WTC11 (cell line): ENCODE measurements at places on chromosomes 12 and 14. TPM values are rescaled to one million over a fixed set of nuclear protein-coding genes. Genes with fewer than 3 reads are reported as not detected.
A peak's percentile ranks its signal among the peaks of the same experiment; 100 is the strongest.

GRCh38 chr14:21072781-21073339 lies 2.8 kb downstream of the ARHGEF40 start:
- H3K36me3 ChIP-seq, result peaks cover 40% of the 10 kb centered on the region
- peaks cover 24% of the 10 kb centered on the region for H3K4me1 ChIP-seq
- no peak for DNase-seq
- no peak overlapping the region for H3K27ac ChIP-seq
- H3K27me3 ChIP-seq, result no peaks in the 10 kb centered on the region

DNA sequence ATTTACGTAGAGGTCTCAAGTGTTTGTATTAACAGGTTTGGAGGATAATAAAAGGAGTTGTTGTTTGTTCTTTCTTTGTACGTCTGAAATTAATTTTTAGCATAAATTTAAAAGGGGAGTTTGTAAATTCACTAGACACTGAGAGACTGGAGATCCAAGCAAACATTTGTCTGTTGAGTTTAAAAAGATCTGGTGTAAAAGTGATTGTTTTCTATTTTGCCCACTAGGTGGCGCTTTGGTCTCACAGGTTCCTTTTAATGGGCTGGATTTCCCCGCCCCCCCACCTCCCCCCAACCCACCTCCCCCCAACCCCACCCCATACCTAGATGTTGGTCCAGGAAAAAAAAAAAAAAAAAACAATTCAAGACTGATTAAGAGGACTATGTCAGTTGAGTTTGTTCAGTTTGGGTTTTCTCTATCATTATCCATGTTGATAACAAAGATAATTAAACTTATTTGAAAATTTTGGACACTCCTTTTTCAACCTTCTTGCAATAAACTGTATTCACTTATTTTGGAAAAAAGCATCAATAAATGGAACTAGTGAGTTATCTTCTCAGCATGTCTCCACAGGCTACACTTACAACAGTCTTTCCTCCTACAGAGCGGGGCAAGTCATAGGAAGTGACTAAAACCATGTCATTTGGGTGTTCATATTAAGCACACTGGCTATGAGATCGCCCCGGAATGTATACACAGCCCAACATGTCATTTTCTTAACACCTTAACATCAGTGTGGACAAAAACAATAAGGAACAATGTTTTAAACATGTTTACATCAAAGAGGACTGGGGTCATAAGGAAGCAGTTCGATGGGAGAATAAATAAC lies 841.1 kb downstream of the NRXN3 start:
- no peak overlapping the region for H3K27ac ChIP-seq
- no peaks in the 10 kb centered on the region for H3K4me1 ChIP-seq
- H3K27me3 ChIP-seq, result peaks cover 3% of the 10 kb centered on the region; the same call in 1 of the 2 replicates
- H3K36me3 ChIP-seq, result no peaks in the 10 kb centered on the region

- DNase-seq, result no peak
- H3K36me3 ChIP-seq, result no peaks in the 10 kb centered on the region
- no peak overlapping the region for H3K4me3 ChIP-seq
Measured at GRCh38 chr12:115137812-115138521, 454.0 kb upstream of the TBX3 start.

The IQSEC3 gene
- 1.7 to 2.6 TPM (median 2.2 TPM) in 3 replicates for total RNA-seq

DNA sequence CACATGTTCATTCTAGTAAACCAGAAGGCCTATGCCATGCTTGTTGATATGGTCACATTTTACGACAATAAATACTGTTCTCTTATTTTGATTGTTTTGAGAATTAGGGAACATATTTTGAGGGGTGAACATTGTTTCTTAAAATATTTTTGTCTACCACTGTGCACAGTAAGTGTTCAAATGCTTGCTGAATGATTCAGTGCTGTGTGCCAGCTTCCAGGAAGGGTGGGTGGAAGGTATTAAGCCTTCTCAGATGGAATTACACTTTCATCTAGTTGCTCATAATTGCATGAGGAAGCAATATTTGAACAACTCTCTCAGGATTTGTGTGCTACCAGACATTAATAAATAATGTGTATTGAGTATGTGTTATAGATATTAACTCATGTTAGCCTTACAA lies 15.5 kb upstream of the TMX1 start:
- H3K27me3 ChIP-seq, result no peaks in the 10 kb centered on the region
- peaks cover 27% of the 10 kb centered on the region for H3K36me3 ChIP-seq
- H3K27ac ChIP-seq, result no peak overlapping the region
- DNase-seq, result no peak

DNA sequence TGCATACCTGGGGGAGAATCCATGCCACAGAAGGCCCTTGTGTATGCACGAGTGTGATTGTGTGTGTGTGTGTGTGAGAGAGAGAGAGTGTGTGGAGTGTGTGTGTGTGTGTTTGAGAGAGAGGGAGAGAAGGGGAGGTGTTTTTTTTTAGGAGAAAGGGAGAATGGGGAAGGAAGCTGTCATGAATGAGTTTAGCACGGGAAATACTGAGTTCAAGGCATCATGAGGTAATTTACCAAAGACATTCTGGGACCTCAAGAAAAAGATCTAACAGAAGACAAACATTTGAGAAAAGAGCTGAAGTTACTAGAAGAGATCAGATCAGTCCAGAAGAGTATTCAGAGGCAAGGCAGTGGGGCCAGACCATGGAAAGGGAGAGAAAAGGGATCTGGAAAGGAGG lies 157.1 kb downstream of the TTC7B start:
- H3K27me3 ChIP-seq, result no peaks in the 10 kb centered on the region; the same call in 1 of the 2 replicates
- peaks cover 39% of the 10 kb centered on the region for H3K4me1 ChIP-seq
- no peak for DNase-seq
- H3K36me3 ChIP-seq, result no peaks in the 10 kb centered on the region
- H3K4me3 ChIP-seq, result no peak overlapping the region

The MDGA2 gene
- 1.8 to 4.9 TPM (median 2.1 TPM) in 3 replicates for total RNA-seq

The RAD9B gene
- total RNA-seq, result 0.09 to 0.32 TPM in 2 of 3 replicates, not detected in the other

GRCh38 chr14:85437148-85437547 lies 92.8 kb upstream of the FLRT2 start:
- H3K36me3 ChIP-seq, result no peaks in the 10 kb centered on the region; the same call in 1 of the 2 replicates
- H3K27me3 ChIP-seq, result no peaks in the 10 kb centered on the region
- no peak overlapping the region for H3K27ac ChIP-seq
- H3K4me1 ChIP-seq, result no peaks in the 10 kb centered on the region

The POTEG gene
- not detected in 3 replicates for total RNA-seq

The RERGL gene
- 0.18 TPM in 1 of 3 replicates, not detected in the others for total RNA-seq

- no peak for DNase-seq
- H3K27me3 ChIP-seq, result no peaks in the 10 kb centered on the region
- H3K4me1 ChIP-seq, result peaks cover 6% of the 10 kb centered on the region
- H3K4me3 ChIP-seq, result no peak overlapping the region
- H3K36me3 ChIP-seq, result no peaks in the 10 kb centered on the region
Measured at GRCh38 chr12:52629281-52630007, 11.1 kb upstream of the KRT73 start.

The SOAT2 gene
- total RNA-seq, result not detected in 3 replicates

GRCh38 chr12:108457006-108457733 lies 57.9 kb upstream of the FICD start:
- no peaks in the 10 kb centered on the region for H3K36me3 ChIP-seq
- H3K27me3 ChIP-seq, result no peaks in the 10 kb centered on the region
- DNase-seq, result no peak
- H3K4me1 ChIP-seq, result peaks cover 24% of the 10 kb centered on the region
- no peak overlapping the region for H3K4me3 ChIP-seq

The YEATS4 gene
- 33.3 to 37.1 TPM (median 33.5 TPM) in 3 replicates for total RNA-seq

The CIROP gene
- 0.07 to 0.11 TPM in 2 of 3 replicates, not detected in the other for total RNA-seq

The EIF2S3B gene
- 0.55 to 1.0 TPM (median 0.69 TPM) in 3 replicates for total RNA-seq

The IL22 gene
- total RNA-seq, result not detected in 3 replicates

The CBLN3 gene
- 0.94 to 2.1 TPM (median 1.5 TPM) in 3 replicates for total RNA-seq

DNA sequence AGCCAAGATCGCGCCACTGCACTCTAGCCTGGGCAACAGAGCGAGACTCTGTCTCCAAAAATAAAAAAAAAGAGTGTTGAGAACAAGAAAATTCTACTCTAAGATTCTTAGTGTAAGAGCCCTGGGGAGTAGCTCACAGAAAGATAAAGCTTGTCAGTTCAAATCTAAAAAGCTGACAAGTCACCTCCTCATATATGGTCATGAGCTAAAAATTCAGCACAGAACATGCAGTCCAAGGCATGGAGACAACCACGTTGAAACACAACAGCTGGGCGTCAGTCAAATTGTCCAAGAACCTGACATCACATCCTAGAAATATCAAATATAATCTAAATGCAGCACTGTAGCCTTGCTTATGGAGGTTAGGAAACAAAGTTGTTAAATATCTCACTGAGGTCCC lies 47.8 kb downstream of the CLIP1 start:
- H3K36me3 ChIP-seq, result peaks cover 7% of the 10 kb centered on the region
- no peaks in the 10 kb centered on the region for H3K27me3 ChIP-seq
- no peaks in the 10 kb centered on the region for H3K4me1 ChIP-seq

DNA sequence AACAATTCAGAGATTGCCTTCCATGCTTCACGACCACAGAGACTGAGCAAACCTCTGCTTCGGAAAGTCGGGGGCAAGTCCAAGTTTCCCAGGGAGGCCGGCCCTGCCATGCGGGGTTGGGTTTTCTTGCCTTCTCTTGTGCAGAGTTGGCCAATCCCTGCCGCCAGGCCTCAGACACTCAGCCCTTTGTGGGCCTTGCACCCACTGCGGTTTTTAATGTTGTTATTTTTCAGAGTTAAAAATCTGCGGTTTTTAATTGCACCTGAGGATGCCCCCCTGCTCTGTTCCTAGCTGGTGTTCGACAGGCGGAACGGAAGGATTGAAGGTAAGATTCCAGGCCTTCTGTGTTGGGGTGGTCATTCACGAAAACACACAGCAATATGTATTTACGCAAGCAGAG lies 108.7 kb downstream of the CALM1 start:
- H3K36me3 ChIP-seq, result no peaks in the 10 kb centered on the region
- no peak overlapping the region for H3K4me3 ChIP-seq
- no peak overlapping the region for H3K27ac ChIP-seq

- H3K27me3 ChIP-seq, result no peaks in the 10 kb centered on the region
- peaks cover 23% of the 10 kb centered on the region for H3K4me1 ChIP-seq
- H3K4me3 ChIP-seq, result peak overlapping the region; percentile 44
- no peak for DNase-seq
- peaks cover 47% of the 10 kb centered on the region for H3K36me3 ChIP-seq
Measured at GRCh38 chr12:50201987-50202521, 34.9 kb upstream of the CERS5 start.

DNA sequence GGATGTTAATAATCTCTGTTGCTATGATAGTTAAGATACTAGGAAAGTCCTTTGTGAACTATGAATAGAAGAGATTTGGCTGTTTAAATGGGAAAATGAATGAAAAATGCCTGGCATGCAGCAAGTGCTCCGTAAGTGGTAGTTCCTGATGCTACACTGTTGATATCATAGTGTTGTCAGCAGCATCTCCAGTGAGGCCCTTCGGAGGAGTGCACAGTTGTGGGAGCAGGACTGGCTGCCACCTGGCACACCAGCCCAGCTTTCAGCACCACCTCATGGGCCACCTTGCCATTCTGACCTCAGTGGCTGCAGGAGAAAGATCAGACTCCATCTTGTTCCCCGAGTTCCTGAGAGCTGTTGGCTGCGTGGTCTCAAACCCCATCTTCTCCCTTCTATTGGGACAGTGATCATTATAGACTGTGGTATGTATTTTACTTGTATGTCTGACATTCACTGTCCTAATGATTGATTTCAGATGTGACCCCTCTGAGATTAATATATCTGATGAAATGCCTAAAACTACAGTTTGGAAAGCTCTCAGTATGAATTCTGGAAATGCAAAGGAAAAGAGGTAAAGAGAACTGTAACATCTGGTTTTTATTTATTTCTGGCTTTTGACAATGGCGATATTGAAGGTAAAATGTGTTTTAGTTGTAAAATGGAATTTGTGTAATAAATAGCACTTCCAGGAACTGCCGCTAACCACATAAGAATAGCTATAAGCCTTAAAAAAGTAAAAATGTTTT lies 80.9 kb downstream of the SLC4A8 start:
- H3K27me3 ChIP-seq, result no peaks in the 10 kb centered on the region
- no peak overlapping the region for H3K4me3 ChIP-seq
- H3K4me1 ChIP-seq, result no peaks in the 10 kb centered on the region
- H3K36me3 ChIP-seq, result no peaks in the 10 kb centered on the region
- H3K27ac ChIP-seq, result no peak overlapping the region
- DNase-seq, result no peak

The CACNA1C gene
- 1.7 to 2.2 TPM (median 2.1 TPM) in 3 replicates for total RNA-seq

GRCh38 chr14:78327426-78328221 lies 157.5 kb downstream of the NRXN3 start:
- no peak overlapping the region for H3K4me3 ChIP-seq
- peaks cover 11% of the 10 kb centered on the region for H3K4me1 ChIP-seq
- DNase-seq, result no peak
- H3K27me3 ChIP-seq, result no peaks in the 10 kb centered on the region; the same call in 1 of the 2 replicates

The CDKN3 gene
- total RNA-seq, result 55.4 to 62.0 TPM (median 57.0 TPM) in 3 replicates

- H3K4me3 ChIP-seq, result no peak overlapping the region
- DNase-seq, result no peak
- peaks cover 2% of the 10 kb centered on the region; the same call in 1 of the 2 replicates for H3K27me3 ChIP-seq
- no peaks in the 10 kb centered on the region for H3K36me3 ChIP-seq
Measured at GRCh38 chr12:115134298-115134697, 450.3 kb upstream of the TBX3 start.

GRCh38 chr12:85163752-85164321 lies 116.2 kb upstream of the ALX1 start:
- H3K36me3 ChIP-seq, result no peaks in the 10 kb centered on the region
- no peak for DNase-seq
- no peaks in the 10 kb centered on the region; the same call in none of the 2 replicates for H3K27me3 ChIP-seq
- no peak overlapping the region for H3K27ac ChIP-seq
- no peak overlapping the region for H3K4me3 ChIP-seq

DNA sequence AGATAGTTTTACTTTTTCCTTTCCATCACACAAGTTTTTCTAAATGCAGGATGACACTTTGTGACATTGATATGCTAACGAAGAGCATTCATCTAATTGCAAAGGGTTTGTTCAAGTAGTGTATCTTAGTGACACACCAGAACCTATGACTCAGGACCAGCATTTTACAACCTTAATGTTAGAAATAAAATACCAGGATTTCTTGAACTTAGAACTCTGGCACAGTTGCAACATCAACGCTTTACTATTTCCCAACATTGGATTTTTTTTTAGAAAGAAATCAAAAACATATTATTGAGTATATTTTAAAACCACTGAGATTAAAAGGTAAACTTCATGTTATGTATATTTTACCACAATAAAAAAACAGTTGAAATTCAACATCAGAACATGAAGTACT lies 17.9 kb upstream of the PLEKHG6 start:
- H3K27ac ChIP-seq, result no peak overlapping the region
- peaks cover 4% of the 10 kb centered on the region; the same call in 1 of the 2 replicates for H3K27me3 ChIP-seq
- no peak for DNase-seq
- peaks cover 19% of the 10 kb centered on the region for H3K4me1 ChIP-seq
- no peak overlapping the region for H3K4me3 ChIP-seq

- H3K4me1 ChIP-seq, result peaks cover 48% of the 10 kb centered on the region
- no peak overlapping the region for H3K4me3 ChIP-seq
- H3K27ac ChIP-seq, result no peak overlapping the region
- no peaks in the 10 kb centered on the region for H3K27me3 ChIP-seq
Measured at GRCh38 chr12:107400686-107401447, 284.7 kb upstream of the PWP1 start.

The ATP5F1B gene
- total RNA-seq, result 971 to 1,064 TPM (median 1,005 TPM) in 3 replicates

- H3K36me3 ChIP-seq, result no peaks in the 10 kb centered on the region
- no peak overlapping the region for H3K4me3 ChIP-seq
- DNase-seq, result no peak
- H3K27ac ChIP-seq, result no peak overlapping the region
- H3K27me3 ChIP-seq, result peaks cover 9% of the 10 kb centered on the region
Measured at GRCh38 chr12:89160716-89161123, 191.6 kb downstream of the DUSP6 start.

The SLCO1B3 gene
- total RNA-seq, result not detected in 3 replicates

The PZP gene
- 0.15 to 0.25 TPM (median 0.18 TPM) in 3 replicates for total RNA-seq

- DNase-seq, result no peak
- peaks cover 6% of the 10 kb centered on the region for H3K4me1 ChIP-seq
- H3K27ac ChIP-seq, result no peak overlapping the region
- H3K4me3 ChIP-seq, result no peak overlapping the region
- H3K36me3 ChIP-seq, result peaks cover 6% of the 10 kb centered on the region
Measured at GRCh38 chr12:85191-85666, 18.7 kb downstream of the IQSEC3 start.

GRCh38 chr12:120257041-120257821 lies 8.3 kb downstream of the PXN start:
- peaks cover 55% of the 10 kb centered on the region for H3K4me1 ChIP-seq
- no peaks in the 10 kb centered on the region for H3K27me3 ChIP-seq
- H3K4me3 ChIP-seq, result no peak overlapping the region
- peak overlapping the region; percentile 90 for H3K27ac ChIP-seq
